ENCODE measurements at places on chromosomes 2 and 18.

DNA sequence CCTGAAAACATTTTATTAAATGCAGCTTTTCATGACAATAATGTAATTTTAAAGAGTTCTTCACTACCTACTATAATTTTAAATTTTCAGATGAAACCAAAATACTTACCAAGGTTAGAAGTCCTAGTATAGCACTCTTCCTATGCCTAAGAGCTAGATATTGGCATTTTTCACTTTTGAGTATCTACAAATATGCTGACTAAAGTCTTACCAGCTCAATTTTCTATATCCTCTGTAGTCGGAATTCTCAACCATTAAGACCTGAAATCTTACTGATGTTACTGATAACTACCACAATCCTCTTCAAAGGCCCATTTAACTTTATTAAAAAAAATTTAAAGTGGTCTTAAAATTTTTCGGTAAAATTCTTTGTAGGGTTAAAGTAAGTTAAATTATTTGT, 32.0 kb downstream of the PREPL start:
- H3K4me3 ChIP-seq = no peak overlapping the region
- H3K4me1 ChIP-seq = peaks cover 7% of the 10 kb centered on the region
- H3K27me3 ChIP-seq = no peaks in the 10 kb centered on the region
- H3K27ac ChIP-seq = no peak overlapping the region
- no peak for DNase-seq
- H3K36me3 ChIP-seq = no peaks in the 10 kb centered on the region

GRCh38 chr2:225615514-225615913, 216.0 kb downstream of the NYAP2 start:
- no peak overlapping the region for H3K27ac ChIP-seq
- no peaks in the 10 kb centered on the region for H3K27me3 ChIP-seq
- no peak overlapping the region for H3K4me3 ChIP-seq
- no peaks in the 10 kb centered on the region for H3K36me3 ChIP-seq

- no peaks in the 10 kb centered on the region for H3K36me3 ChIP-seq
- H3K27ac ChIP-seq = no peak overlapping the region
- H3K4me3 ChIP-seq = no peak overlapping the region
- DNase-seq = no peak
- no peaks in the 10 kb centered on the region for H3K4me1 ChIP-seq
- no peaks in the 10 kb centered on the region for H3K27me3 ChIP-seq
These were observed 341.3 kb downstream of the TGIF1 start for GRCh38 chr18:3791238-3791637.

DNA sequence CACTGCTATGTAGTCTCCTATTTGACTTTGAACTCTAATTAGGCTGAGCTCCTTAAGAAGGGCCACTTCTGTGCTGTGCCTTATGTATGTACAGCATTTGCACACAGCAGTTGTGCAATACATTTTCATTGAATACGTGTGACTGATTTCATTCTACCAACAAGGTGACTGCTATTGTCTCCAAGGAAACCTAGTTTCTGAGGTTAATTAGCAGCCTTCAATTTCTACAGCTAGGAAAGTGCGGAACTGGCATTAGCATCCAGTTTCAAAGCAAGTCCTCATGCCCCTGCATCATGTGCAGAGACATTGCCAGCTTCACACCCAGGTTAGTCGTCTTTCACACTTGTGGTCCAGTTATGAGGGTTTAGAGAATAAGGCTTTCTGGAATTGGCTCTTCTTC, 58.6 kb downstream of the NCK2 start:
- no peak overlapping the region for H3K27ac ChIP-seq
- DNase-seq = no peak
- no peak overlapping the region for H3K4me3 ChIP-seq
- no peaks in the 10 kb centered on the region for H3K27me3 ChIP-seq
- H3K4me1 ChIP-seq = peaks cover 12% of the 10 kb centered on the region

DNA sequence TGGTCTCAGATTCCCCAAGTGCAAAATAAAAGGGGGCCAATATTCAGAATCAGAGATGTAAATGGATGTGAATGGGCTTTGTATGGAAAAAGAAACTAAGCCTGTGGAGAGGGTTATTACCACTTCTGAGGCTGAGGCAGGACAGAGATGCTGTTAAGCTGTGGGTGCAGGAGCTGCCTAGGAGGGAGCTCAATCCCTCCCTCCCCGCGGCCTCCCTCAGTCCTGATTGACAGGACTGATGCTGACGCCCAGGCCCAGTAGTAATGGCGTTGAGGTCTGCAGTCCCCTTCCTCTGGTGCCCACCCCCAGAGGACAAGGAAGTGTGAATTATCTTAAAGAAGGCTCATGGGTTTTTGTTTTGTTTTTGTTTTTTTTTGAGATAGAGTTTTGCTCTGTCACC, 40.4 kb downstream of the PSD4 start:
- no peaks in the 10 kb centered on the region for H3K27me3 ChIP-seq
- peaks cover 2% of the 10 kb centered on the region for H3K4me1 ChIP-seq
- H3K36me3 ChIP-seq = no peaks in the 10 kb centered on the region
- no peak overlapping the region for H3K27ac ChIP-seq
- H3K4me3 ChIP-seq = no peak overlapping the region

DNA sequence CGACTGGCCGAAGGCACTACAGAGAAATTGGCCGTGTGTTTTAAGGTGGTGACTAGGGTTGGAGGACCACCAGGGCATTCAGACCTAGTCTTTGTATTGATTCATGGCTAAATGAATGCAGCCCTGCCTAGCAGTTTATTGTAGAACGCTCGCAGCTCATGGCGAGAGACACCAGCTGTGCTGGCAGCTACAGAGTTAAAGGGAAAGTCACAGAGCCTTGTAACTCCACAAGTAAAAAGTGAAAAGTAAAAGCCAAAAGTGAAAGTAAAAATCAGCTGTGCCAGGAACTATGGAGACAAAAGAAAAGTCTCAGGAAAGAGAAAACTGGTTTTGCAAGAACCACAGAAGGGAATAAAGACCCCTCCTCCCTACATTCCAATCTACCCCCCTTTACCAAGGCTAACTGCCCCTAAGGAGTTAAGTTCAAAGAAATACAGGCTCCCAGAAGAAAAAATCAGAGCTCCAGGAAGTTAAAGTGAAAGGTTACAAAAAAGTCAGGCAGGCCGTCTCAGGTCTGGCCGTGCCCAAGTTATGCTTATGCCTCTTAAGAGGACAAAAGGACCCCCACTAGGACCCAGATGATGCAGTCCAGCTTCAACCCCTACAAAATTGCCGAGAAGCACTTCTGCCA, 46.4 kb upstream of the SELENOI start:
- H3K4me1 ChIP-seq = peaks cover 9% of the 10 kb centered on the region
- H3K27me3 ChIP-seq = no peaks in the 10 kb centered on the region
- no peaks in the 10 kb centered on the region for H3K36me3 ChIP-seq
- H3K27ac ChIP-seq = peak overlapping the region; percentile 92

DNA sequence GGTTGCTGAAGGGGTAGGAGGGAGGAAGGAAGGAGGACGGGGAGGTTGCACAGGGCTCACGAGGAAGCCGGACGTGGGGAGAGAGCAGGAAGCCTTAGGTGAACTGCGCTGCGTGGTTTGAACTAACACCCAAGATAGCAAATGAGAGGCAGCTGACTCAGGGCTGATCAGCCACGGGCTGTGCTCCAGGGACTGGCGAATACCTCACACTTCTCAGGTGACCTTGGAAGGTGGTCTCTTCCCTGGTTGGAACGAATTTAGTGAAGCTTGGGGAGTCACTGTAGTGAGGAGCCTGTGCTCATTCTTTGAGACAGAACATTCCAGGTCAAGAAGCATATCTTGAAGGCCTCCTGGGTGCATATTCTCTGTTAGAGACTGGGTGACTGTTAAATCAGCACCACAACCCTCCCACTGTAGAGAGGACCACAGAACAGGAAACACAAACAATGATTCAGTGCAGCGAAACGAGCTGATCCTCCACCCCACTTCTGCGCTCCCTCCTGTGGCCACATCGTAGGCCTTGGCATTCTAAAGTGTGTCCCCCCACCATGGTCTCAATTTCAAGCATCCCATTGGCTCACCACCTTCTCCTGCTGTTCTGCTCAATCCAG, 33.8 kb downstream of the TOGARAM2 start:
- no peaks in the 10 kb centered on the region for H3K27me3 ChIP-seq
- H3K27ac ChIP-seq = peak overlapping the region; percentile 27
- no peak overlapping the region for H3K4me3 ChIP-seq
- peaks cover 35% of the 10 kb centered on the region for H3K4me1 ChIP-seq
- DNase-seq = no peak
- H3K36me3 ChIP-seq = no peaks in the 10 kb centered on the region

DNA sequence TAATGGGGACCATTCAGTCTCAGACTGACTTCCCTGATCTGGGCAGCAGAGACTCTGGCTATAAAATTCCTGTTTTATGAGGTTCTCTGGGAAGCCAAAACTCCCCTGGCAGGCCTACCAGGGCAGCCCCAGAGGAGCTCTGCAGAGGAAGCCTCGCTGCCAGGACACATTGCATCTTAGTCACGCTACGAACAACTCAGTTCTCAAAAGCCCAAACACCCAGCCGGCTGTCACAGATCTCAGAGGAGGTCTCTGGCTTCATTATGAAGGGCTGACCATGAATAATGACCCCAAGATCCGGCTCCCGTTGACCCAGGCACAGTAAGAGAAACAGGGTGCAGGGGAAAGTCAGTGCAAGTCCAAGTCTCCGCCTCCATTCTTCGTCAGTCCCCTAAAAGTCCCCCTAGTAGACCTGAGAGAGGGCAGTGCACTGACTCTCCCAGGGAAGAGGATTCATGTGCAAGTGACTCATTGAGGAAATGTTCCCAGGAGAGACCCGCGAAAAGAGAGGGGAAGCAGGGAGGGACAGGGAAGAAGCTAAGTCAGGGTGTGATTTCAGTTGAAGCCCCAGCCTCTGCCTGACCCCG, 212.3 kb downstream of the CYP26B1 start:
- H3K36me3 ChIP-seq = no peaks in the 10 kb centered on the region
- DNase-seq = no peak
- no peak overlapping the region for H3K27ac ChIP-seq

DNA sequence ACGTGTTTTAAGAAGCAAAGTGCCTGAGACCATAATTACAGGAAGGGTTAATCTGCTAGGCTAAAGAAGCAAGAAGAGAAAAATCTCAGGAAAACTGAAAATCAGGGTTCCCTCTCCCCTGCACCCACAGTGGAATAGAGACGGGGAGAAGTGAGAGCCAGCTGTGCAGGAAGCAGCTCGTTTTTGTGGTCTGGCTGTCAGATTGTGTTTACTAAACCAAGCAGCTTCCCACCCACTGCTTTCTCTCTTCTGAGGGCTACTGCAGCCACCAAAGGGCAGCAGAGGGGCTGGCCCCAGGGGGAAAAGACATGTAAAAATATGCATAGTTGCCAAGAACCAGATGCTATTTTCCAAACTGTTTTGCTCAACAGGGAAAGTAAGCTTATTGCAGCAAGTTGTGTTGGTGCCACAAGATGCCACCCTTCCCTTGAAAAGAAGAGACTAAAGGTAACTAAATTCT, 72.6 kb upstream of the THUMPD2 start:
- no peak overlapping the region for H3K4me3 ChIP-seq
- no peak for DNase-seq
- no peaks in the 10 kb centered on the region for H3K27me3 ChIP-seq
- no peaks in the 10 kb centered on the region for H3K36me3 ChIP-seq

GRCh38 chr2:187783446-187783845, 229.2 kb upstream of the TFPI start:
- H3K4me3 ChIP-seq = no peak overlapping the region
- H3K27me3 ChIP-seq = no peaks in the 10 kb centered on the region
- no peaks in the 10 kb centered on the region for H3K36me3 ChIP-seq

DNA sequence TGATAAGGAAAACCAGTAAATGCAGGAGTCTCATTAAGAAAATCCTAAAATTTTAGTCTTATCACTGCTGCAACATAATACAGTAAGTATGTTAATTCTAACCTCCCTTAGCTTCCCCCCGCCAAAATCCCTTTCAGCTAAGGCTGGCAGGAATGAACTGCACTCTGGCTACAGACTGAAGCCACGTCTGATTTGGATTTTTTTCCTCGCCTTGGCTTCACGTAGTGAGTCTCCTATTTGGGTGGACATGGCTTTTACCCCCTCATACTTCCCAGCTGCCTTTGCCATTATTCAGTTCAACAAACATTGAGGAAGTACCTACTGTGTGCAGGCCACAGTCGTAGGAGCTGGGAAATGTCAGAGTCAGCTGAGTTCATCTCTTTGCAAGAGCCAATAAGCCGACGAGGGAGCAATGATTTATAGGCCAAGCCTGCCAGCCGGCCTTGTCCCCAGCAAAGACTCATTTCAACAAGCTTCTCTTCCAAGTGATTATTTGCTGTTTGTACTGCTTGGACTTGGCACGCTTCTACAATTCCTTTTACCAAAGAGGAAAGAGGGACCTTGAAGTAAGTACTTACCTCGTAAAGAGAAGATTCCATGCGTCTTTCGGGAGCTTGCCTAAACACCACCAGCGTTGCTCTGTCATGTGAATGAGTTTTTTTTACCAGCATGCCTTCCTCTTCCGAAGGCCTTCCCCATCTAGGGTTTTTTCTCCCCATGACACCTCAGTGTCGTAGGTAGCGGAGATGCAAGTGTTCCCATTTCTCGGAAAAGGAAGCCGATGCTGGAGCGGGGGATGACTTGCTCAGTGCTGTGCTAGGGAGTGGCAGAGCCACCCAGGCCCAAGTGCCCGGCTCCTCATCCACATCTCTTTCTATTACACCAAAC, 138.6 kb downstream of the KLHL29 start:
- peak overlapping the region; percentile 87 for H3K27ac ChIP-seq
- H3K4me3 ChIP-seq = no peak overlapping the region
- DNase-seq = peak; percentile 78

DNA sequence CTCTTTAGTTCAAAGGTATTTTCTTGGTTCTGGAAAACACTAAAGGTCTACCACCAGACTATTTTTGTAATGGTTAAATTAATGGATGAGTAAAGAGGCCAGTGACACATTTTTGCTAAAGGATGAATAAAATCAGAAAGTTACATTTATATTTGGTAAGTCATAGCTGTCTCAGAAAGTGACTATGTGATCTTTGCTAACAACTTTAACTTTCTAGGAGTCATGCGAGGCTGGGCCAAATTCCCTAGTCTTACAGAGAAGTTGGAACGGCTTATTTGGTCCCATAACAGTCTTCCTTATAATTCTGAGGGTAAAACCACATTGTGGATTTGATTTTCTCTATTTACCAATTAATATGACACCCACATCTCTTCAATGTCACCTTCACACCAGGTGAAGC, 198.1 kb downstream of the PDE1A start:
- H3K27ac ChIP-seq = no peak overlapping the region
- no peaks in the 10 kb centered on the region for H3K36me3 ChIP-seq
- no peak for DNase-seq
- H3K4me1 ChIP-seq = no peaks in the 10 kb centered on the region

- peaks cover 3% of the 10 kb centered on the region for H3K4me1 ChIP-seq
- H3K27me3 ChIP-seq = no peaks in the 10 kb centered on the region
- H3K36me3 ChIP-seq = no peaks in the 10 kb centered on the region
These were observed 12.1 kb downstream of the LRRTM1 start for GRCh38 chr2:80292474-80292873.

DNA sequence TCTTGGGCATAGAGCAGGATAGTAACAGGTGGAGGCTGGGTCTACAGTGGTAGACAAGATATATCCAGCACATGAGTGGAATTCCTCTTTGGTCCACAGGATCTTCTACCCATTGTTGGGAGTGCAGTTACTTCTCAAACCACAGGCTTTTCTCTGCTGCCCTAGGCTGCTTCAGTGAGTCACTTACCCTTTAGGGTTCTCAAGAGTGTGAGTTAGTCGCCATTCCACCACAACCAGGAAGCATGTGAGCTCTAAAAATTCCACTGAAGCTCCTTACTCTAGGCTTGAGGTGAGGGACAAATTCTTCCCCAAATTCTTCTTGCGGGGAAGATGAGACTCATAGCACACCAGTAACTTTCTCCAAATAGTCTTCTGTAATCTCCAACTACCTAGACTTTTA, 189.4 kb downstream of the PLCL1 start:
- no peak for DNase-seq
- H3K4me3 ChIP-seq = no peak overlapping the region
- no peaks in the 10 kb centered on the region for H3K36me3 ChIP-seq
- H3K4me1 ChIP-seq = peaks cover 3% of the 10 kb centered on the region
- no peaks in the 10 kb centered on the region for H3K27me3 ChIP-seq

- no peak overlapping the region for H3K27ac ChIP-seq
- DNase-seq = peak; percentile 27
- no peaks in the 10 kb centered on the region for H3K27me3 ChIP-seq
- H3K4me1 ChIP-seq = peaks cover 4% of the 10 kb centered on the region
These were observed 18.0 kb downstream of the COLEC11 start for GRCh38 chr2:3612639-3613523.
